Stimulated activated CD4-positive, alpha-beta T cell treated with anti-CD3 and anti-CD28 coated beads, Interleukin-1b, Interleukin-23, amount 100 ng/mL, for 1 hour (primary cell): ENCODE measurements at places on chromosomes 1 and 21.

GRCh38 chr1:167820684-167821355, 93.1 kb downstream of the ADCY10 start:
- no peak for DNase-seq

DNA sequence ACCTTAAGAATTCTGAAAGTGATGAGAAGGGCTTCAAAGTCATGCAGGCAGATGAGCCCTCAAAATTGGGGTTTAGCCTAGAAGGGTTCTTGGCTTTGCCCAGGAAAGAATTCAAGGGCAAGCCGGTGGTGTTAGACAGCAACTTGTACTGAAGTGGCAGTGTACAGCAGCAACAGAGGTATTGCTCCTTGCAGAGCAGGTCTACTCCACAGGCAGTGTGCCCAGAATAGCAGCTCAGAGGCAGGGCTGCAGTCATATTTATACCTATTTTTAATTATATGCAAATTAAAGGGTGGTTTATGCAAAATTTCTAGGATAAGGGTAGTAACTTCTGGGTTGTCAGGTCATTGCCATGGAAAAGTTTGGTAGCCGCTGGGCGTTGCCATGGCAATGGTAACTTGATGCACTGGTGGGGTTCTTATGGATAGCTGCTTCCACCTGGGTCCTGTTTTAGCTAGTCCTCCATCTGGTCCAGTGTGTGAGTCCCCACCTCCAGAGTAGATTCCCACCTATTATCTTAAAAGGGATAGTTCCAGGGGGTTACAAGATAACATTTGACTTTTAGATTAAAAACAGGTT, 57.9 kb upstream of the CR2 start:
- DNase-seq = no peak

DNA sequence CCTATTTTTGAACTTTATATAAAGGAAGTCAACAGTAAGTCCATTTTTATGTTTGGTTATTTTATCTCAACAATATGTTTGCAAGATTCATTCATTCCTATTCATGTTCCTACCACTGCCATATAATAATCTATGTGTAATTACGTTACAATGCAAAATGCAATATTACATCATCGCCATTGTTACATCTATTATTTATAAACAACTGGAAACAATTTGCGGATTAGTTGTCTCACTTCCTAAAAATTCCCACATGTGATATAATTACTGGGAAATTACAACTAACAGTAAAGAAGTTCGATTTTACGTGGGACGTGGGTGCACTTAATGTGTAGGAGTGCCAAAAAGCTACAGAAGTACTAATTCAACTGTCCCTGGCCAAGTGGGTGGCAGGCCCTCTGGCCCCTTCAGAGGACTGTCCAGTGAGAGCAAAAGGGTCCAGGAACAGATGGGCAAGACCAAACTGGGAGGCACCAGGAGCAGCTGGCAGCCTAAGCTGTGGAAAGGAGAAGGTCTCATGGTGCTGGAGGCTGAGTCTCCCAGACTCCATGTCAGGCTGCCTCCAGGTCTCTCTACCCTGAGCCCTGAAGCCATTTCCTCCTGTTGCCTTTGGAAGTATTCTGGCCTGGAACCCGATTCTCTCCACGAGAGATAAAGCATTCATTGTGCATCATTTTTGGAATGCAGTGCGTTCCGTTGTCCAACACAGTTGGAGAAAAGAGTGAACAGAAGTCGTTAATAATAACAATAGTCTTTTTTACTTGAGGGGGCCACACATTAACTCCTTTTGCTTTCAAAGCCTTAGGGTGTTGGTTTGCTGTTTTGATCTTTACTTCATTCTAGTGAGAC, 42.9 kb downstream of the TNNT2 start:
- DNase-seq = no peak

DNA sequence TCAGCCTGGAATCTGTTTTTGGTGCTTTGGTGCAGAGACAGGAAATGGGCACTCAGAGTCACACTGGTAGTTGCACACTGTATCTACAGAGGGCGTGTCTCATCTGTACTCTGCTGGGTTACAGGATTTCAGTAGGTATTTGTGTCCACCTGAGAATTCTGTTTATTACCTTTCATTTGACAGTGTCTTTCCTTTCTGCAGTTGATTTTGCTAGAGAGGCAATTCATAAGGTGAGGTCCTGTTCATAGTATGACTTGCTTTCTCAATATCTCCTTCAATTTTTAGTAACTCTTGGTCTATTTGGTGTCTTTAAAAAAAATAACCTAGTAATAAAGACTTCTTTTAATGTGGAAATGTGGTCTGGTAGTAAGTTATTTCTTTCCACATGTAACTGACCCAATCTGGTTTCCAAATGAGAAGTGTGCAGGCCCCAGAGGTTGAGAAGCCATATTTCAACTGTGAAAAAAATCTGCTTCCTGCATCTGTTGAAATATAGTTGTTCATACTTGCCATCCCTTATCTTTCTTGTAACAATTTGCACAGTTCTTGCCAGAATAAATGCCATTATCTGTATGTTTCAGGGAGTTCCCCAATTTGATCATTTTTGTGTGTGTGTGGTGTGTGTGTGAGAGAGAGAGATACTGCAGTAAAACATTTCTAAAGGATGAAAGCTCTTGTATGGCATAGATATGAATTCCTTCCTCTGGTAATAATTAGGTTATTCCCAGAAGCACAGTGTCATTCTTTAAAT, 78.4 kb upstream of the DNAJC6 start:
- DNase-seq = no peak

DNA sequence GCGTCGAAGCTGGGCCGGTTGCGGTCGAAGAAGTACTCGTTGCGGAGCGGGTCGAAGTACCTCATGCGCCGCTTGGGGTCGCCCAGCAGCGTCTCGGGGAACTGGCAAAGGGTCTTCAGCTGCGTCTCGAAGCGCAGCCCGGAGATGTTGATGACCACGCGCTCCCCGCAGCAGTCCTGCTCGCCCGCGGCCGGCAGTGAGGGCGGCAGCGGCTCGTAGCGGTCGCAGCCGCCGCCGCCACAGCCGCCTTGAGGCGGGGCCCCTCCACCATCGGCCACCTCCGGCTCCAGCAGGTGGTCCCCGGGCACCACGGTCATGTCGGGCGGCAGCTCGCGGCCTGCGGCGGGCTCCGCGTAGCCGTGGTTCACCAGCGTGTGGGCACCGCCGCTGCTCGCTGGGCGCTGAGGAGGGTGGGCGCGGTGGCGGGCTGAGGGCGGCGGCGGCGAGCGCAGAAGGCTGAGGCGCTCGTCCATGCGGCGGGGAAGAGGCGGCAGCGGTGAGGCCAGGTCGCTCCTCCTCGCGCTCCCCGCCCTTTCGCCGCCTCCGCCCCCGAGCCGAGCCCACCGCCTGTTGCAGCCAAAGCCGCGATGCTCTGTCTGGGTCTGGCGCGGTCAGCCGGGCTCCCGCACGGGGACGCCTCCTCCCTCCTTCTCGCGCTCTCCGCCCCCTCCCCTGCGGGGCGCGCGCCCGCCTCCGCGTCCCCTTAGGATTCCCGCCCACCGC, at the start of gene KCNA3:
Gene KCNA3 (minus strand): TSS at position 604 of the 723 bp plus-strand sequence. CDS start 131 bp downstream, at position 473.
- DNase-seq = no peak

DNA sequence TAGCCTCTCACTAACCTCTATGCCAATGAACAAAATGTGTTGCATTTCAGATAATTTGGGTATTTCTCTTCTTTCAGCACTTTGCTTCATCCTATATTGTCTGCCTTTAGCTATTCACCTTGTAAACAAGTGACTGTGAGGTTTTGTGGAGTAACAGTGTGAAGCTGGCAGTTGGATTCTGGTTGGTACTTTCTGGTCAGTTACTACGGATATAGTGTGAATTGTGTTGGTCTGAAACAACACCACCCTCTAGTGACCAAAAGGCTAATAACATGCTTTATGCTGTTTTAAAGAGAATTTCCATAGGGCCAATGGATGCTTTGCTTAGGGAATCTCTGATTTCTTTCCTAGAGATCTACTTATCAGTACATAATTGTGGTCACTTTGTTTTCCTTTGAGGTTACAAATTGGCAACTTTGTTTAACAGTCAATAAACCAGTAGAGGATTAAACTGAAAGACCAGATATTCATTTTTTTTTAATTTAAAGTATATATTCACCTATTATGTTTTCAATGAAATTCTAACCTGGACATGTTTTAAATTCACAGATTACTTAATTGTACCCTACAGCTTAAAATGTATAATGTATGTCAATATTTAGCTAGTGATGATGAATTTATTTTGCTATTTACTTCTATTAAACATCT, 2.5 kb upstream of the PTGER3 start:
- DNase-seq = no peak

DNA sequence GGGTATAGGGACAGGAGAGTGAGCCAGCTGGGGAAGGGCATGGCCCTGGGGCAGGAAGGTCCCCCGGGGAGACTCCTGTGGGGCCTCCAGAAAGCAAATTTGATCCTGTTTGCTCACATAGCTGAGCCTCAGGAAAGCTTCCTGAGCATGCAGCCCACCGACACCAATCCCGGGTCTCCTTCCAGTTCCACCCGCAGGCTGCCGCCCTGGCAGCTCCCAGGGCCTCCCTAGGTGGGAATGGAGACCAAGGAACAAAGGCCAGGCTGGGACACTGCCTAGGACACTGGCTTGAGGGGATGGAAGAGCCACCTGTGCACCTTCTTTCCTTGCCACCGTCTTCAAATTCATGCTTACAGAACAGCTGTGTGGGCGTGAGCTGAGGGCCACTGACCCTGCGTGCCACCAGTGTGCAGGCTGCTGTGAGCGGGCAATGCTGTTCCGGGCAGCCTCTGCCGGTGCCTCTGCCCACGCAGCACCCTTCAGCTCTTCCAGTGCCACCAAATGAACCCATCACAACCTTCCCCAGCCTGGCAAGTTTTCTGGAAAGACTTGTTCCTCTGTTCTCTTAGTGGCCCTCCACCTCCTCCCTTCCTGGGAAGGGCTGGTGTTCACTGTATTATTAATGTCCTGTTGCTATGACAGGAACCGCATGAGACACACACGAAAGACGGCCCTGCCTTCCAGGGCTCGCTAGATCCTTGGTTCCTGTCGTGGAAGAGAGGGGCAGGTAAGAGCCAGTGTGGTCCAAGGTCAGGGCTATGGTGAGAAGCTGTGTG, 53.6 kb downstream of the ACBD3 start:
- no peak for DNase-seq

- DNase-seq = no peak
These were observed 11.4 kb downstream of the PPFIA4 start for GRCh38 chr1:203037509-203038190.
